ENCODE measurements at places on chromosomes 5 and 9.

DNA sequence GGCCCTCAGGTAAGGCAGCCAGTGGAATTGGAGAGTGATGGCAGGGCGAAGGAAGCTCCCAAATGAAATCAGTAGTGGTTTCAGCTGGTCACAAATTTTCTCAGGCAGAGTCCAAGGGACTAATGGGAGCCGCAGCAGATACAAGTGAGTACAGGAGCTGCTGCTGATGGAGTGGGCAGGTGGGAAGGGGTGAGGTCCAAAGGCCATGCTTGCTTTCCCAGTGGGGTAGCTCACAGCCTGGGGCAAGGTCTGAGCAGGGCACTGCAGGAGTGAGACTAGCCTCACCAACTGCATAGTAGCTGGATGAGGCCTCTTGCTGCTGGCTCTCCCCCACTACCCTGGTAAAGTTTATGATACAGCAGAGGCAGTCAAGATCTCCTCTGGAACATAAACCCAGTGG lies 38.2 kb downstream of the MTAP start:
- no peak for DNase-seq

GRCh38 chr5:10023494-10023893 lies 226.2 kb downstream of the ATPSCKMT start:
- no peak for DNase-seq

DNA sequence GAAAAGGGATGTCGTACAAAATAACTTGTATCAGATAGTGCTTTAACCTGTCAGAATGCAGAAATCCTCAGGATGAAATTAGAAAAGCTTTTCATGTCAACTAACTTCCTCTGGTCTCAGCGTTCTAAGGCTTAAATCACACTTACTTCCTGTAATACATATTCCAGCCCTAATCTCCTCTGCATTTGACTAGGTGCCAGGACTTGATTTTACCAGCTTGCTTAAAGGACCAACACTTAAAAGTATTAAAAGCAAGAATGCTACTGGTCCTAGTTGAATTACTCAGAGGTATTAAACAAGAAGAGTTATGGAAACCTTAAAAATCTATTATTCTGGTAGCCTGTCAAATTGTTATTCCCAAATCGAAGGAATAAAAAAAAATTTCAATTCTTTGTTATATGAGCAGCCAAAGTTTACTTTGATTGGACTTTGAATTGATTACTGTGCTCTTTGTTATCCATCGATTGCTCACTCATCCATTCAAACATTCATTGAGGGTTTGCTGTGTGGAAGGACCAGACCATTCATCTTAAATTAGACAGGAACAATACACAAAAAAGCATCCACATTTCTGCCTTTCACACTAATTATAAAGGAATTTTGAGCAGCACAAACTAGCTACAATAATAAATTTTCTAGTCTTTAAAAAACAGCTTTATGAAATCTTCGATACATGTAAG lies 108.7 kb downstream of the MUSK start:
- peak; percentile 54 for DNase-seq

DNA sequence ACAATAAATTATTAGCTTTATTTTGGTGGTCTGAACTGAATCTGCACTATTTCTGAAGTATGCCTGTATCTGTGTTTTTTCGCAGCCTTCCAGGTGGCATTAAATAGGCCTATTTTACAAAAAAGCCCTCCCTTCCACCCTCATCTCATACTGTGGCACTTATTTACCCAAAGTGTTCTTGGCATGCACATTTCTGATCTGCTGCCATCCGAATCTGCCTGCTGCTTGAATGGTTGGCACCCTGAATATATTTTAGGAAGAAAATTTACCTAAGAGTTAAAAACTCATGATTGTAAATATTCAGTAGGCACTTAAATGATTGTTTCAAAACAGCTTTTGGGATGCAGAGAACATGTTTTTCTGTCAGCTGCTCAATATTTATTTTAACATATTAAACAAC lies 150.1 kb downstream of the SLC28A3 start:
- DNase-seq, result no peak

GRCh38 chr9:113012492-113012891 lies 500 bp upstream of the ZNF883 start:
- no peak for DNase-seq

GRCh38 chr5:54832858-54833257 lies 152.5 kb downstream of the ESM1 start:
- DNase-seq, result no peak

- DNase-seq, result no peak
Observed at GRCh38 chr5:78974011-78974410, 11.1 kb downstream of the ARSB start.

GRCh38 chr5:75466006-75466716 lies 45.3 kb downstream of the CERT1 start:
- no peak for DNase-seq

DNA sequence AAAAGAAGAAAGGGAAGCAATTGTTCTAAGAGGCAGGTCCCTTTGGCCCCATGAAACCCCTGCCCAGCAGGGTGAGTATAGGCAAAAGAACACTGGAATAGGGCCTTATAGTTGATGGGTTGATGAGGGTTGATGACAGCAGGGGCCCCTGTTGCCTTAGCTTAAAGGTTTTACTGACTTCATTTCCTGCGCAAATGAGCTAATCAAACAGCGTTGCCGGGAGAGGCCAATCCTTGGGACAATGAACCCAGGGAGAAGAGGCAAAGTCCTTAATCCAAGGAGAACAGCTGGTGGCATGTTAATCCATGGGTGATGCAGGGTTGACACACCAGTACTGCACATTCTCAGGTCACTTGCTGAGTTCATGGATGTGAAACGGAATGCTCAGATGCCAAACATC lies 22.0 kb upstream of the EPB41L4B start:
- DNase-seq, result peak; percentile 97

- no peak for DNase-seq
Observed at GRCh38 chr9:86642721-86643120, 288.5 kb upstream of the TUT7 start.

DNA sequence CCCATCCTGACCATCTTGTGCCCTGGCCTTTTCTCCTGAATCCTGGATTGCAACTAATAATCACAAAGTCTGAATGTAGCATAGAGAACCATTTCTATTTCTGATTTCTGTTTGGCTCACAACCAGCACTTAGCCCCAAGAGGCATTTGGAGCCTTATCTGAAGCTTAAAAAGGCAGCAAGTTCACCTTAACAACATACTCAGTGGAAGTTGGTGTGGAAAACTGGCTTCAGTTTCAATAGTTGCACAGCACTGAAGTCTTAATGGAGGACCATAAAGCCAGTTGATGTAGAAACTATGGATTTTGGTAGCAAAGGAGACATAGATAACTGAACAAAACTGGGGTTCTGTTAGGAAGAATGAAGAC lies 574.1 kb downstream of the PSAT1 start:
- DNase-seq, result no peak
